Psoas muscle (tissue), 8 donors: ENCODE measurements at places on chromosomes 16 and 17. TPM values are rescaled to one million over a fixed set of nuclear protein-coding genes. Genes with fewer than 3 reads are reported as not detected.
A peak's percentile ranks its signal among the peaks of the same experiment; 100 is the strongest.

GRCh38 chr17:33284022-33284421 is 9.1 kb downstream of the ASIC2 start:
- H3K27ac ChIP-seq: no peak overlapping the region
- no peaks in the 10 kb centered on the region for H3K27me3 ChIP-seq
- DNase-seq: peak; percentile 17
- no peaks in the 10 kb centered on the region for H3K36me3 ChIP-seq

DNA sequence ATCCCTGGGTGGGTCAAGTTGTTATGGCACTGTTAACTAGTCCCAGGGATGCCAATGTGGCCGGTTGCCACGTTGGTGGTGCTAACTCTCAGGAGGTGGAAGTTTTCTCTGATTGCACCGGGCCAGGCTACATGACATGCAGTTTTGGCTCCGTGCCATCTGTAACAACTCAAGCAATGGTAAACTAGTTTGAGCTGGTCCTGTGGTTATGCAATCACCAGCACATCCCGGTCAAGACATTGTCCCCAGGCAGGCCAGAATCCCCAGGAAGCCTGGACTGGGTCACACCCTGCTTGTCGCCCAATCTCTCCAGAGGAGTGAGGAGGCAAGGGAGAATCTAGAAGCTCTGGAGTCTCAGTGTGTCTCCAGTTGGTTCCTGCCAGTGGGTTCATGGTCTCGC is 10.1 kb upstream of the CCL17 start:
- H3K4me1 ChIP-seq: no peaks in the 10 kb centered on the region
- no peak overlapping the region for H3K4me3 ChIP-seq
- no peaks in the 10 kb centered on the region for H3K27me3 ChIP-seq
- no peak overlapping the region for H3K27ac ChIP-seq
- DNase-seq: peak; percentile 53
- no peaks in the 10 kb centered on the region for H3K36me3 ChIP-seq

GSG1L gene
- 0.17 TPM for total RNA-seq

GRCh38 chr16:24504472-24505345 is 34.7 kb upstream of the RBBP6 start:
- no peaks in the 10 kb centered on the region for H3K27me3 ChIP-seq
- DNase-seq: peak; percentile 53
- H3K4me1 ChIP-seq: peaks cover 10% of the 10 kb centered on the region
- no peaks in the 10 kb centered on the region for H3K36me3 ChIP-seq

GRCh38 chr17:7283471-7284216 is 2.1 kb downstream of the SLC2A4 start:
- DNase-seq: peak; percentile 69
- H3K4me1 ChIP-seq: peaks cover 29% of the 10 kb centered on the region
- peak overlapping the region; percentile 86 for H3K4me3 ChIP-seq

GRCh38 chr17:70168977-70169708 is at the start of gene KCNJ2:
KCNJ2 (plus strand) TSS chr17:70169532; CDS start chr17:70175040, 5,508 bp downstream.
- DNase-seq: peak; percentile 95
- H3K27ac ChIP-seq: peak within 1 kb of the TSS; percentile 98
- no peaks in the 10 kb centered on the region for H3K36me3 ChIP-seq

DNA sequence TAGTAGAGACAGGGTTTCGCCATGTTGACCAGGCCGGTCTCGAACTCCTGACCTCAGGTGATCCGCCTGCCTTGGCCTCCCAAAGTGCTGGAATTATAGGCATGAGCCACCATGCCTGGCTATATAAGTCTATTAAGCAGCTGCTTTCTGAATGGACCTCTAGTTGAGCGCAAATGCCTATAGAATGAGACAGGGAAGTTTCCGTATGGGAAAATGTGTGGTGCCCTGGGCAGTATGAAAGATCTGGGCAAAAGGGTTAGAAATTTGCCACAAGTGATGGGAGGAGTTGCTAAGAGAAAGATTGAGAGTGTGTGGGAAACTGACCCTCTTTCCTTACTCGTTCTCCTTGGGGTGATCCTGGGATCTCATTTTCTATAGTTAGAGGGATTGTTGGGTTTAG is 26.3 kb downstream of the SLC6A2 start:
- DNase-seq: no peak
- no peaks in the 10 kb centered on the region for H3K27me3 ChIP-seq
- H3K4me3 ChIP-seq: no peak overlapping the region
- no peaks in the 10 kb centered on the region for H3K4me1 ChIP-seq
- H3K36me3 ChIP-seq: no peaks in the 10 kb centered on the region

GRCh38 chr16:87837627-87838289 is 31.5 kb downstream of the SLC7A5 start:
- DNase-seq: no peak
- peaks cover 99% of the 10 kb centered on the region for H3K36me3 ChIP-seq
- no peaks in the 10 kb centered on the region for H3K4me1 ChIP-seq
- H3K27ac ChIP-seq: no peak overlapping the region
- no peak overlapping the region for H3K4me3 ChIP-seq
